ENCODE measurements at places on chromosomes 7 and 10.

DNA sequence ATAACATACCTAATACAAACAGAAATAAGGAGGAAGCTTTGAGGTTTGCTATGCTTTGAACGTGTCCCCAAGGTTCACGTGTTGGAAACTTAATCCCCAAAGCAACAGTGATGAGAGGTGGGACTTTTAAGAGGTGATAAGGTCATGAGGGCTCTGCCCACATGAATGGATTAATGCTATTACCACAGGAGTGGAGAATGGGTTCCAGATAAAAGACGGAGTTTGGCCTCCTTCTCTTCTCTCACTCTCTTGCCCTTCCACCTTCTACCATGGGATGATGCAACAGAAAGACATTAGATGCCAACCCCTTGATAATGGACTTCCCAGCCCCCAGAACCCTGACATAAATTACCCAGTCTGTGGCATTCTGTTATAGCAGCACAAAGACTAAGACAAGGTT, 9.6 kb downstream of the ITGB1 start:
- no peak for DNase-seq

- DNase-seq, result no peak
Observed at GRCh38 chr7:128781126-128781525, 5.5 kb upstream of the OPN1SW start.

GRCh38 chr7:39073432-39073831, 95.7 kb downstream of the POU6F2 start:
- no peak for DNase-seq

GRCh38 chr10:101857802-101858476, 14.3 kb upstream of the KCNIP2 start:
- DNase-seq, result no peak

GRCh38 chr7:151425670-151426440, 14.1 kb downstream of the CRYGN start:
- DNase-seq, result no peak

DNA sequence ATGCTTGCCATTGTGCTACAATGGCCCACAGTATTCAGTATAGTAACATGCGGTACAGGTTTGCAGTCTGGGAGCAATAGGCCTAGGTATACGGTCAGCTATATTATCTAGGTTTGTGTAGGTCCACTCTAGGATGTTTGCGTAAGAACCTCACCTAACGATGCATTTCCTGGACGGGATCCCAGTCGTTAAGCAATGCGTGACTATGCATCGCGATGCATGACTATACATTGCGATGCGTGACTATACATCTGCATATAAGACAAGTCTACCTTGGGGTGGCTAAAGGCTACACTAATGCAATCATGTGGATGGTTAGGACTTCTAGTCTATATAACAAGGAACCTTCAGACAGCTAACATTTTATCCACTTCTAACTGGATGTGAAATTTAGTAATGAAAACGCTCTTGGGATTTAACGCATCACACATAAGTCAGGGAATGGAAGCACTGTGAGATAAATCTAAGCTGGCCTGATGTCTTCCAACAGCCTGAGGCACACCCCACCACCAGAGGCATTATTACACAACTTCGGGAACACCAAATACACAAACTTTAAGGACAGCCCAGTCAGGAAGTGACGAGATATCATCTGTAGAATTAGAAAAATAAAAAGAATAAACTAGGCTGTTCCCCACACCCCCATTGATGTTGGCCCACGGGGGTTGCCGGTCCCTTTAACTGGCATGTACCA, 9.2 kb downstream of the GNA12 start:
- no peak for DNase-seq

DNA sequence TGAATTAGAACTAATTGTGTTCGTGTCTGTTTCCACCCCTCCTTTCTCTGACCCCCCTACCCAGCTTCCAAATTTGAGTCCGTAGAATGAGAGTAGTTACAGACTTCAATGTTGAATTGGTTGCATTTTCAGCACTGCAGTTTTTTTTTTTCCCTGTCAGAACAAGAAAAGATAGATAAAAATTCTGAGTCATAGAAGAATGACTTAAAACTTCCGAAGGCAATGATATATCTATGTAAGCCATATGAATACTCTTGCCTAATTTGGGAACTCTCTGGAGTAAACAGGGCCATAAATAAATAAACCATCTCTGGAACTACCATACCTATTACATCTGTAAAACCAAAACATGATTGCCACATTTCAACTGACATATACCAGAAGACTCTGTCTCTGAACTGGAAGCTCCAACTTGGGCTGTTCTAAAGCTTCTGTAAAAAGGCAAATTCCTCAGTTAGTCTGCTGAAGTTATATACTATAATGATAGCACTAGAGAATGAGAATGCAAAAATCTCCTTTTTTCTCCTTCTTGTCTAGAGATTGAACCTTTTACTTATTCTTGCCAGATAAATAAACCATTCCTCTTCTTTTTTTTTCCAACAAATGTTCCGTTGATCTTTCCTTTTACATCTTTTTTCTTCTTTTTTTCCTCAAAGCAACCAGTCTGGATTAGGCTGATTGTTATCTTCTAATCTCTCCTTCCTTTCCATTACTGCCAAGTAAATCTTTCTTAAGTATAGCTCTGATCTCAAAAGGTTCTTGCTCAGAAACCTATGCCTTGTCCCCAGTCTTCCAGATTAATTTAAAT, 23.5 kb downstream of the VCL start:
- no peak for DNase-seq

- no peak for DNase-seq
Observed at GRCh38 chr7:97200018-97200417, 82.5 kb downstream of the SDHAF3 start.

GRCh38 chr10:70038923-70039322, 13.7 kb upstream of the MACROH2A2 start:
- no peak for DNase-seq

DNA sequence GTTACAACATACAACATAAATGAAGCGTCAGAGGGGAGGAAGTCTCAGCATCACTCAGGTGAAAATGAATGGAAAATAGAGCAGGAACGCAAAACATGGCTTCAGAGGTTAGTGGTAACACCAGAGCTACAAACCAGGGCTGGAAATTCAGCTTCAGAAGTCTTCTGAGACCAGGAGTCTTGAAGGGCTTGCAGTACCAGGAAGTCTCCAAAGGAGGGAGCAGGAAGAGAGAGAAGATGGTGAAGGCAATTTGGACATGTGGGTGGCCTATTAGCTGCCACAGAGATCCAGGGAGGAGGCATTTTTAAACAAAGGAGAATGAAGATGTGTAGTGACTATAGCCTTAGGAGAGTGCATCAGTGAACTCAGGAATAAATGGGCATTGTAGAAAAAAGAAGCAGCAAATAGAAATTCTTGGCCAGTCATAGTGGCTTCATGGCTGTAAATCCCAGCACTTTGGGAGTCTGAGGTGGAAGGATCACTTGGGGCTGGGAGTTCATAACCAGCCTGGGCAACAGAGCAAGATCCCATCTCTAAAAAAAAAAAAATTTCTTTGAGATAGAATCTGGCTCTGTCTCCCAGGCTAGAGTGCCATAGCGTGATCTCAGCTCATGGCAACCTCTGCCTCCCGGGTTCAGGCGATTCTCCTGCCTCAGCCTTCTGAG, 9.3 kb upstream of the TET1 start:
- peak; percentile 4 for DNase-seq

DNA sequence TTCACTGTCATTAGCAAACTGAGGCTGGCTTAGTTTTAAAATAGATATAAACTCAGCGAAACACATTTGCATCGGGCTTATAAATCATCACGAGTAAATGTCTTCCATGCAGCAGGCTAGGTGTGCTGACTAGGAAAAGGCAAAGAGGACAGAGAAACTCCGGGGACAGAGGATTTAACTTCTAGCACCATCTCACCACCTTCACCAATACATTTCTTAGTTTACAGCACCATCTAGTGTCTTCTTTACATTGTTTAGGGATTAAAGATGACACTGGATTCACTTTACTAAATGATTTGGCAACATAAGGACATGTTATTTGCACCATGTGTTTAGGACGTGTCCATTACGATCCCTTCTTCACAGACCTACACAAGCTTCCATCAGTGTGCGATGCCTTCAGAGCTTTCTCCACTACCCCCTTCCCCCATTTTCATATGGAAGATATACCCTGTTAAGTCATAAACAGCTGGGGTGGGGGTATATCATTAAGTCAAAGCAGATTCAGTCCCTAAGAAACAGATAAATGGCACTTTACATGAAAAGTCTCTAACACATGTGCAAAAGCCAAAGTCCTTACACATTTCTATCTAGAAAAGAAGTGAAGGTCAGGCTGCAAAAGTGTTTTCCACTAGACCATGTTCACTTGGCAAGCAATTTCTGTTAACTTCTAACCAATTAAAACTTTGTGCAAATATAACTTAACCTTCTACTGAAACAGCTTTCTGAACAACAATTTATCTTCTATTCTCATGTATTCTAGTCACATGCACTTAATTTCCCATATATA, 103.3 kb downstream of the GRB10 start:
- DNase-seq, result no peak

DNA sequence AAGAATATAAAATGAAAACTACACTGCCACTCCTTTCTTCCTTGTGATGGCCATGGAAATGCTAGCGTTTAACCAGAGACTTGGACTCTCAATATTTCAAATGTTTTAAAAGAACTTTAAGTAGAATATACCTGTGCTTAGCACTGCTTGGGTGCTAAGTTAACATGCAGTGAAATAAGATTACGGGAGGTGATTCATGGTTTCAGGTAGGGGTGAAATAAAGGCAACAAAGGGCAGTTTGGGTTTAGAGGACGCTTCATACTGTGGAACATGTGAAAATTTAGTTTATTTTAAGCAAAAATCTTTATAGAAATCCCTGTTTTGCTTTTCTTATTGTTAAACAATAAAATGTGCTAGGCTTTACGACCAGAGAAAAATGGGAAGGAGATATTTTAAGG, 94.0 kb downstream of the PTPRZ1 start:
- DNase-seq, result no peak

- no peak for DNase-seq
Observed at GRCh38 chr10:3702569-3702968, 82.4 kb downstream of the KLF6 start.

GRCh38 chr7:305410-306151, 15.6 kb downstream of the FOXL3 start:
- no peak for DNase-seq

GRCh38 chr7:151838072-151838471, 38.8 kb downstream of the PRKAG2 start:
- no peak for DNase-seq

GRCh38 chr10:88149906-88150305, 286.5 kb downstream of the PTEN start:
- DNase-seq, result no peak

- DNase-seq, result no peak
Observed at GRCh38 chr10:78929541-78929940, 139.2 kb upstream of the ZMIZ1 start.

GRCh38 chr7:2706685-2707126, 18.7 kb downstream of the AMZ1 start:
- DNase-seq, result no peak

DNA sequence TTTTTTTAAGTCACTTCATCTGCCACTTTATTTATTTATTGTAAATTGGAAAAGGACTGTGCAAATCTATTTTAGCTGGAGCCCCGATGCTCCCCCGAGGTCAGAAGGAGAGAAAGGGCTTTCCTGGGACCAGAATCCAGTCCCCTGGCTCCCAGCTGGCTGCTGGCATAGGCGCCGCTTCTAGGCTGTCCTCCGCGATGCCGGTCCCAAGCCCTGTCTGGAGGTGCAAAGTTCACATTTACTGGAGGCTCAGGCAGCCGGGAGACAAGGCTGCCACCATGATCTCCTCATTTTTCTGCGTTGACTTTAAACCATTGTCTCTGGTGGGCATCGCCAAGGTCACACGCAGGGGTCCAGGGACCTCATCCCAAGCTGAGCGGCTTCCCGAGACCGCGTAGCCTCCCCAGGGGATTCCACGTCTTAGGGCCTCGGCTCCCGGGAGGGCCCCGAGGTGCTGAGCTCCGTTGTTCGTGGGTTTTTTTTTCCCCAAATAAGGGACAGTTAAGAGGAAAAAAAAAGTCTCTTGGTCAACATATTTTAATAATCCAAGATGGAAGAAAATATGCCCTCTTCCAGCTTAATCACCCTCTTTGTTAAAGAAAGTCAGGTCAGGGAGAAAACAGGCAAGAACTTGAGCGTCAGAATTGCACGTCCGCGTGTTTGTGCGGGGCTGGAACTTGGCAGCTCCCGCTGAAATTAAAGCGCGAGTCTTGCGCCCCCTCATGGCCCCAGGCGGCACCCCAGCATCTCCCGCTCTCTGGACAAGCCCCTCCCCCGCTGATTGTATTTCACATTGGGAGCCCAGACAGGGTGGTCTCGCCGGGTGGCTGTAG, 11.9 kb downstream of the RGR start:
- DNase-seq, result no peak

- no peak for DNase-seq
Observed at GRCh38 chr7:124700655-124701054, 64.9 kb downstream of the GPR37 start.

DNA sequence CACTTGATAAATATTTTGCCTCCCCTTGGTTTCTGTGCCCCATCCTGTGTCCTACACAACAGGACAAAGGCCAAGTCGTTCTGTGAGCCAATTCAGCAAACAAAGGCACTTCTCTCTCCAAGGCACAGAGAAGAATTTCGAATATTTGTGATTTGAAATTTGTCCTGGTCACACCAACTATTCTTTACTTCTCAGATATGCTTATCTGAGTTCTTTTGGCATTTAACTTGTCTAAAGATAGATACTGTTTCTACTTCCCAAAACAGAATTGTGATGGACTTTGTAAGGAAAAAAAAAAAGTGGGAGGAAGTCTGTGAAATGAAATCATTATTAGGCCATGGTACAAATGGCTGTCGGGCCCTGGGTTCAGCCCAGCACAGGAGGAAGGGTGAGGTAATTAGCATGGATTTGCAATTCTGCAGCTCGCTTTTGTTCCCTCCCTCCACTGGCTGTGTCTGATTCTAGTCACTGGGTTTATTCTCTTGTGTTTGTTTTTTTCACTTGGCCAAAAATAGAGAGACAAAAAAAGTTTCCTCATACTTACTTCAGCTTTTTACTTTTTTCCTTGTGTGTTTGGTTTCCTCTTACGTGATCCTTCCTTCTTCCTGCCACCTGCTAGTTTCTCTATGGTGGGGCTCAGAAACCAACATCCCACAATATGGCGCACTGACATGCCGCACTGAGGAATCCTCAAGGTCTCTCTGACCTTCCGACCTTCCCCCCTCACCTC, 108.2 kb upstream of the MKLN1 start:
- DNase-seq, result no peak

- DNase-seq, result no peak
Observed at GRCh38 chr7:129008645-129009414, 46.1 kb downstream of the TNPO3 start.

All from activated effector memory CD4-positive, alpha-beta T cell treated with Interleukin-2 at 50 U/mL for 16 hours (primary cell).